Posterior cingulate gyrus (tissue), 11 donors: ENCODE measurements at places on chromosomes 6 and 20.

DNA sequence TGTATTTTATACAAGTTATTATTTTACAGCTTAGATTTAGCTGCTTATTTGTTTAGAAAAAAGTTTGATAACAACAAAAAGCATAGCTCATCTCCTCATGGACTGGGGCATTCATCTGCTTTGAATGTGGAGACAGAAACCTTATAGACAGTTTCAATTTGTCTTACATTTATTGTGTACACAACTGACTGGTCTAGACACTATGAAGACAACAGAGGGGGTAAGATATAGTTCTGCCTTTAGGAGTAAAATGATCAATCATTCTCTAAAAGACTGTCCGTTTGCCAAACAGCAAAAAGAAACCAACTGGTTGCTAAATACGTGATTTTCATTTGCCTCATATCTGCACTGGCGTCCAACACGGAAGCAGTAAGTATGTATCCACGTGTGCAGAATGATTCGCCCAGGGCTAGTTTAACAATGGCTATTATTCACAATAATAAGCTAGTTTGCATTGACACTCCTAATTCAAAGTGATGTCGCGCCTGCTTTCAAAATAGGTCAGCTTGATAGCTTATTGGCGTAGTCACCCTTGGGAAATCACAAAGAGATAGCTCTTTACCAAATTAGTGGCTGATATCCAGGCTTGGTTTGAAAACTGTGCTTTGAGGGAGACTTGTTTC, 153.6 kb downstream of the BMP2 start:
- no peak for DNase-seq

- DNase-seq: no peak
Observed at GRCh38 chr20:9534025-9534424, 19.6 kb downstream of the LAMP5 start.

DNA sequence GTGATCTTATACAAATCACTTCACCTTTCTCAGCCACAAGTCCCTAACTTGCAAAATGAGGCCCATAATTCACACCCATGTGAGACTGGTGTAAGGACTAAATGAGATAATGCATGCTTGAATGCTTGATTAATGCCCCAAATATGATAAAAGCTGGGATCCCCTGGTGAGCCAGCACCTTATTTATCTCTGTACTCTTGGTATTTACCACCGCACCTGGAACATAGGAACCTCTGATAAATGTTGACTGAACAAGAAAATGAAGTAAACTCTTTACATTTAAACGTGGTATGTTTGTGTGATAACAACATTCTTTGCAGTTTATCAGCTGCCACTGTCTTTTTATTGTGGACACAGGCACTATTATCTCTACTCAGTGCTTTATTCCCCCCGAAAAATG, 2.5 kb upstream of the APOBEC2 start:
- DNase-seq: no peak

DNA sequence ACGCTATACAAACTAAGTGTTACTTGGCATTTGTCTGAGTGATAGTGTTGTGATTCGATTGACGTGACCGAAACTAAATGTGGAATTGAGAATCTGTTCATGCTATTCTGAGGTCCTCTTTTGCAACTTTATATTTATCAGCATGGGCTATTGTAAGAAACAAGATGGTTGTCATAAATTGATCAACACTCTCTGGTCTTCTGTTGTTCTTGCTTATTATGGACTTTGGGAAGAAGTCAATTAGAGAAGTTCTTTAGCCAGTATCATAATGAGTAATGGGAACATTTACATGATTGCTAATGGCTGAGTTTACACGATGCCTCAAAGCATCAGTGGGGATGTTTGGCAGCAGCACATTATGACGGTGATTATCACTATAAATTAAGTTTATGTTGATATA, 195.0 kb downstream of the CD83 start:
- DNase-seq: no peak

DNA sequence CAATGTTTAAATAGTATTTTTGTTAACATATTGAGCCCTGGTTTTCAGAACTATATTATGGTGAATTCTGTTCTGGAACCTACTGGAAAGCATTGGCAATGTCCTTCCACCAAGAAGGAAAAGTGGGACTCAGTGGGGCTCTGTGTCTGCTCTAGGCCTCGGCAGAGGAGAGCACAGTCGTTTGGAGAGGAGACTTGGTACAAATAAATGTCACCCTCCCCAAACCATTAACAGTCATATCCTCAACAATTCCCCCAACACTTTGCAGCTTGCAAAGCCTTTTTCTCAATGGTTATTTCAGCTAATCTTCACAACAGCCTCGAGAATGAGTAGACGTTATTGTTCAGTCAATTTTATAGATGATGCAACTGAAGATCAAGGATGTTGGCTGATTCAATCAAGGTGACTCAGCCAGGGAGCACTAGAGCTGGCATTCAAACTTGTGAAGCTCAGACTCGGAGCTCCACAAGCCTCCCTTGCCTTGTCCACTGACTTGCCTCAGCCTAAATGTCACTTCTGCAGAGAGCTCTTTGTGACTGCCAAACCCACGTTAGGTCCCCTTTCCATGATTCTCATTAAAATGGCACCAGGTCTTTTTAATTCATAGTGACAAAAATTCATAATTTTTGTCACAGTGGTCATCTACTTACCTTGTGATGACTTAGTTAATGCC, 60.6 kb downstream of the TOX2 start:
- DNase-seq: no peak

GRCh38 chr6:36968266-36968977, 13.9 kb downstream of the PI16 start:
- DNase-seq: no peak

- no peak for DNase-seq
Observed at GRCh38 chr20:8039042-8039441, 19.5 kb upstream of the TMX4 start.

- DNase-seq: no peak
Observed at GRCh38 chr20:15395457-15395856, 1058.0 kb upstream of the FLRT3 start.
